B cell (primary cell): ENCODE measurements at places on chromosomes 2 and 18. TPM values are rescaled to one million over a fixed set of nuclear protein-coding genes. Genes with fewer than 3 reads are reported as not detected.

- H3K4me3 ChIP-seq: no peak overlapping the region
- no peaks in the 10 kb centered on the region for H3K27me3 ChIP-seq
- no peaks in the 10 kb centered on the region for H3K36me3 ChIP-seq
- H3K27ac ChIP-seq: no peak overlapping the region
Observed at GRCh38 chr2:120547662-120548061, 188.0 kb upstream of the GLI2 start.

- H3K27me3 ChIP-seq: no peaks in the 10 kb centered on the region
- no peak for DNase-seq
- H3K4me3 ChIP-seq: no peak overlapping the region
- no peak overlapping the region for H3K27ac ChIP-seq
- H3K4me1 ChIP-seq: no peaks in the 10 kb centered on the region
- no peaks in the 10 kb centered on the region for H3K36me3 ChIP-seq
Observed at GRCh38 chr2:212520340-212520739, 18.3 kb downstream of the ERBB4 start.

GRCh38 chr18:46630991-46631390, 26.0 kb downstream of the LOXHD1 start:
- H3K27ac ChIP-seq: no peak overlapping the region
- H3K27me3 ChIP-seq: no peaks in the 10 kb centered on the region
- no peak overlapping the region for H3K4me3 ChIP-seq
- no peaks in the 10 kb centered on the region for H3K4me1 ChIP-seq
- H3K36me3 ChIP-seq: no peaks in the 10 kb centered on the region

DNA sequence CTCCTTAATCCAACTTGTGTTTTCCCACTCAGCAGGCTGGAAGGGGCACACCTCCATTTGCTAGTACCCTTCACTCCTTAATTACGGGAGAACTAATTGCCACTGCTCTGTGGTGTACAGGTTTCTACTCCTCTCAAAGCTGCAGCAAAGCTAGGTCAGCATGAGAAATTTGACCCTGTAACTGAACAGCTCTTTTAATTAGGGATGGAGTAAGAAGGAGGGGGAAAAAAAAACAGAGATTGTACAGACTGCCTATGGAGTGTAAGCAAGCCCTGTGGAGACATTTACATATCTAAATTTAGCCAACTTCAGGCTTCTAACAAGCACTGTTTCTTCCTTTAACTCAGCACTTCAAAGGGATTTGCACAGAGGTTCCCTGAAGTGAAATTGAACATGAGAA, 629.7 kb upstream of the SETBP1 start:
- DNase-seq: no peak
- H3K4me3 ChIP-seq: no peak overlapping the region
- no peaks in the 10 kb centered on the region for H3K4me1 ChIP-seq
- H3K27me3 ChIP-seq: no peaks in the 10 kb centered on the region
- H3K27ac ChIP-seq: no peak overlapping the region

The DOK6 gene
- total RNA-seq: not detected in 2 replicates
